Activated naive CD4-positive, alpha-beta T cell (primary cell): ENCODE measurements at places on chromosomes 2 and 18.

GRCh38 chr2:218988650-218989049, 3.7 kb upstream of the FEV start:
- no peak for DNase-seq

DNA sequence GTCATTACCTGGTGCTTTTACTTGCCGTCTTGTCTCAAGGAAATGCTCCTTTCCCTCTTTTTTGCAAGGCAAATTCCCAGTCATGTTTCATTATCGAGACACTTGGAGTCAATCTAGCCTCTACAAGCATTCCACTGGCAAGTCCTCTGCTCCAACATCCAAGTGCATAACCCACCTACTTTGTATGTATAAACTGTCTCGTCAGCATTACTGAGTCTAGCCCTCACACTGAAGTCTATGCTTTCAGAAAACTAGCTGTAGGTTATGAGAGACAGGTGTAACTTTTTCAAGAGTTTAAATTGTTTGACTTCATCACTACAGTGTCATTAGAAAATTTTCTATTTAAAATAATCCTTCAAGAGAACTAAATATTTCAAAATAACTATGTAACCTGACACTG, 319.2 kb downstream of the NBAS start:
- DNase-seq: no peak

DNA sequence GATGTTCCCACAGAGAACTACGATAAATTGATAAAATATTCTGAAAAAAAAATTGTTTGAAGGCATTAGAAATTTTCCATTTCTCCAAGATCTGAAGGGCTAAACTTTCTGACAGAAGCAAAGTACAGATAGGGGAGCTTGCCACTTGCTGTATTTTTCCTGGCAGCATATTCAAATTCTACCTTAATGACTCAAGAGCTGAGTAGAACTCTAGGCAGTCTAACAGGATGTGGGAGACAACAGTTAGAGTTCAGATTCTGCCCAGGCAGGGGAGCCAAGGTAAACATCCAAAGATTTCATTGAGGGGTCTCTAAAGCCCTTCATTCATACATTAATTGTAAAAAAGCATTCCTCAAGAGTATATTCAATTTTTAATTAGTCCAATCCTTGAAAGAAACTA, 46.0 kb upstream of the RIT2 start:
- DNase-seq: no peak

- no peak for DNase-seq
These were observed 238.8 kb downstream of the RNF152 start for GRCh38 chr18:61653823-61654551.

DNA sequence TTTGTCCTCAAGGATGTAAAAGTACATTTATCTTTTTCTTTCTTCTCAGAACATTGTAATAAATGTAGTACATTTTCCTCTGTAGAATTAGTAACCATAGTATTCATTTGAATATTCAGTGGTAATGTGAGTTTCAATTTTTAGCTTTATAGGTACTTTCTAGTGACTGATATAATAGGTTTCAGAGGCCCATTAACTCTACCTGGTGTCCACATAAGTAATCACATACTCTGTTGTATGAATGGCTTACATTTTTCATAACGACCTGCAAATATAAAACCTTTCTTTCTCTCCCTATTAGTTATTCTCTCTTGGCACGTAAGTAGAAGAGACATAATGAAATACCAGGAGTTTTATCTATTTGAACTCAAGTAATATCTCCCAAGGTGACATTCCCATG, 1017.6 kb downstream of the DPP10 start:
- no peak for DNase-seq

DNA sequence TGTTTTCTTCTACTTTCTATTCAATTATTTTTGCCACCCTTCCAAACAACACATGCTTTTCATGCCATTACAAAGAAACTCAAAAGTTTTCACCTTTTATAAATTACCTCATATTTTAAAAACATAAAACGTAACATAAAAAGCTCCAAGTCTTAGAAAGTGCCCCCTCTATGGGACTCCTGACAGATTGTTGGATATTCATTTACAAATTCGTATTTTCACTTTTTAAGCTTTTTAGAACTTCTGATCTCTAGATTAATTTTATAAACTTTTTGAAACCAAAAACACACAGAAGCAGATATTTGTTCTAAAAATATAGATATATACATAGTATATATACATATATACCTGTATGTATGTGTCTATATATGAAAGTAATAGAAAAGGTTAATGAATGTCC, 1.5 kb downstream of the COL5A2 start:
- no peak for DNase-seq

DNA sequence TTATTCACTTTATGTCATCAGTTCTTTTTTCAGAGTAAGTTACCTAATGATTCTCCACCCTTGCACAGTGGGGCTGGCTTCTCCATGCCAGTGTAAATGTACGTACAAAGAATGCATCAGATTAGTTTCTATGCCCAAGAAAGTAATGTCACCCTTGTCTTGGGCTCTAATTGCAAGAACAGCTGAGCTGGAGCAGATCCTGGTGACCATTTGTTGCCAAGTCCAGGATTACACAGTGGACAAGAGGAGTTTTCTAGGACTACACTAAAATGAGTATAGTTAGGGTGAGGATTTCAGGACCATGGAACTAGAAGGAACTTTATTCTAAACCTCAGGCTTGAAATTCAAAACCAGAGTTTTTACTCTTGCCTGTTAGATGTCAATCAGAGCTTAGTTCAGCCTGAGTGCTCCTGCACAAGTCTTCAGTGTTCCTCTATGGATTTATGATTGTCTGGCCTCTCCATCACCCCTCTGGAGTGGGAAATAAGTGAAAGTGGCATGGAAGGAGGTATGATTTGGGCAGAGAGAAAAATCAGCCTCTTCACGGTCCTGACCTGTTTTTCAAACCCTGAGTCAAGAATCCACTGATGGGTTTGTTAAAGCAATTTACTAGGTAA, 29.8 kb downstream of the PCBP1 start:
- no peak for DNase-seq

DNA sequence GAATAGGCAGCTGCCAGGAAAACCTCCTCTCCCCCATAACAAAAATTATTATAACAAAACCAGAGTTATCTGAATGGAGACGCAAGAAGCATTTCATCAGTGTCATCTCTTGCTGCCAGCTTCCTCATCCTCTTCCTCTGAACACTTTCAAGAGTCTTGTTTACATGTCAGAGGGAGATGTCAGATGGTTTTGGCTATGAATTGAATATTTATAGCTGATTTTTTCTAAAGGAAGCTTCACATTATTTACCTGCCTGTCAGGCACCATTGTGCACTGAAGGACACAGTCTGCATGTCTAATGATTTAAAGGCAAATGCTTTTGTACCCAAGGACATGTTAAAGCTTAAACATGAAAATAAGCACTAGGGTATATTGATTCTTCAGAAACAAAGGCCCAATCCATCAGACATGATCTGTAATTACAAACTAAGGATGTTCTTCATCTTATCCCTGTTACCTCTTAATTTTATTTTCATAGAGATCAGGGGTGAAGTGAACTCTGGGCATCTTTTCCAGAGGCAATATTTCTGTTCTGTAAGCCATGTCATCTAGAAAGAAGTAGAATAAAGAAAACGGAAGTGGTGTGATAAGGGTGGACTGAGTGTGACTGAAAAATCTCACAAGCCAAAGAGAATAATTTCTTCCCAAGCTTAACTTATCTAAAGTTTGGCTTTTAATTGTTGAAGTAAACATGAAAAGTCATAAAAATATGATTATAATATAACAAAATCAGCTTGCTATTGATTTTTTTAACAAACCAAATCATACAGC, 168.7 kb downstream of the ANKRD44 start:
- no peak for DNase-seq

- DNase-seq: no peak
These were observed 79.8 kb upstream of the SESTD1 start for GRCh38 chr2:179344280-179344964.

GRCh38 chr2:195559431-195559914, 97.6 kb upstream of the SLC39A10 start:
- no peak for DNase-seq

DNA sequence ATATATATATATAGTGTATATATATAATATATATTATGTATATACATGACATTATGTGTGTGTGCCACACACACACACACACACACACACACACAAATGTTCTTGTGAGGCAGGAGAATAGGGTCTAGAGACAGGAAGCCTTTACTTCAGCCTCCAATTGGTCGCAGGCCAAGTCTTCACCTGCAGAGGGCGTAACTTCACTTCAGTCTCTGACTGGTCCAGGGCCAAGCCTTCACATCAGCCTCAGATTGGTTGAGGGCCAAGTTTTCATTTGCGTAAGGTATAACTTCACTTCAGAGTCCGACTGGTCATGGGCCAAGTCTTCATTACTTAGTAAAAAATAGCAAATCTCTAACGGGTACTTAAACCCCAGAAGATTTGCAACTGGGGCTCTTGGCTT, 13.2 kb upstream of the SS18 start:
- DNase-seq: no peak

- no peak for DNase-seq
These were observed 16.4 kb downstream of the EEF1B2 start for GRCh38 chr2:206176121-206176520.

- DNase-seq: no peak
These were observed 50.6 kb upstream of the MAPRE2 start for GRCh38 chr18:34990597-34990996.

DNA sequence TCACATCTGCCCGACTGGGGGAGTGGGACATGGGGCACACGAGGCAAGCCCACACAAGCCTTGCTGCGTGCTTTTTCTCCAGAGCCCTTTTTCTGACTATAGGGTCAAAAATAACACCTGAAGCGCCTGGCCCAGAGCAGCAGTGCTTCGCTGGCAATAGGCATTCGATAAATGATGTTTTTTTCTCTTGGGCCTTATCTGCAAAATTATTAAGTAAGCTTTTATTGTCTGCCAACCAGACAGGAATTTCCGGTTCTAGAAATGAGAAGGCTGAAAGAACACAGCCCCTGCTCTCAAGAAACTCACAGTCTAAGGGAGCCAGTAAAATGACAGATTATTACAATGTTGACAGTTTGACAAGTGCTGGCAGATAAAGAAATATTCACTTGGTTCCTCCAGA, 2.7 kb upstream of the TMBIM1 start:
- no peak for DNase-seq

DNA sequence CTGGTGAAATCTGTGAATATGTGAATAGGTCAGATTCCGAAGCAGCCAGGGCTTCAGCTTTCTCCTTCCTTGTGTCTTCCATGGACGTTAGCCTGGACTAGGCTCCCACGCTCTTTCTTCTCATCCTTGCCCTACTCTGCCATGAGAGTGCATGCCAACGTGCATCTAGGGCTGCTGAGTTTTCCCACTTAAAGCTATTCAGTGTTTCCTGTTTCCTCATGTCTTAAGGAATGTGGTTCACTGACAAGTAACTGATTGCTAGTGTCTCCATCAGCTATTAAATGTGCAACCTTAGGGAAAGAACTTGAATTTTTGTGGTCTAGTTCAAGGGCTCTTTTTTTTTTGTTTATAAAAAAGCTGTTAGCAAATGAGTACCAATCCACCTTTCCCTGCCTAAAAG, 642.3 kb upstream of the LINC00305 start:
- no peak for DNase-seq

GRCh38 chr2:127570282-127571250, 35.1 kb downstream of the MYO7B start:
- no peak for DNase-seq

DNA sequence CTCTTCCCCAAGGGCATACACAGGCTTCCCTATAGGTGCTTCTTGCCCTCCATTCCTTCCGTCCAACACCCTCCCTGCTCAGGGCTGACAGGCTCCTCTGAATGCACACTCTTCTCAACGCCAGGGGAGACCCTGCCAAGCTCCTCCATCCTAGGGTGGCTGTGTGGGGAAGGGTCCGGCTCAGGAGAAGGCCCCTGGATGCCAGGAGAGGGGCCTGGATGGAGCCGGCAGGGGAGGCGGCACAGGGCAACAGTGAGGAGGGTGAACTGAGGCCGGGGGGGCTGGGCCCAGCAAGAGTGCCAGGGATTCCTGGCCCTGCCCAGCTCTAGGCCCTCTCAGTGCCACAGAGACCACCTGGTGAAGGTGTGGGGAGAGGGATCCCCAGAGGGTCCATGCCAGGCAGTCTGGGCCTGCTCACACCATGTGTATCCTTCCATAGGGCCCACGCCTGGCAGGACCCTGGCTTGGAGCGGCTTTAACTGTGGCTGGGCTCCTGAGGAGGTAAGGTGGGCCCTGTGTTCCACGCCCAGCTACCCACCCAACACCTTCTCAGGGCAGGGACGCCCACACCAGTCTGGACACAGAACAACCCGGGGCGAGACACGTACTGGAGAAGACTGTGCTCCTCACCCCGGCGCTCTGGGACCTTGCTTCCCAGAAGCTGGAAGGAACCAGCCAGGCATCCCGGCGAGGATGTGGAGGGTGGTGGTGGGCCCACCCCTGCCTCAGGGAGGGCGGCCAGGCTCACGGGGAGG, 26.6 kb downstream of the HS6ST1 start:
- DNase-seq: no peak
